ENCODE measurements at places on chromosomes 16 and 17.

- no peak for DNase-seq
Observed at GRCh38 chr17:18977021-18977420, 25.1 kb downstream of the SLC5A10 start.

- no peak for DNase-seq
Observed at GRCh38 chr17:77326636-77327035, 185.9 kb downstream of the SEC14L1 start.

DNA sequence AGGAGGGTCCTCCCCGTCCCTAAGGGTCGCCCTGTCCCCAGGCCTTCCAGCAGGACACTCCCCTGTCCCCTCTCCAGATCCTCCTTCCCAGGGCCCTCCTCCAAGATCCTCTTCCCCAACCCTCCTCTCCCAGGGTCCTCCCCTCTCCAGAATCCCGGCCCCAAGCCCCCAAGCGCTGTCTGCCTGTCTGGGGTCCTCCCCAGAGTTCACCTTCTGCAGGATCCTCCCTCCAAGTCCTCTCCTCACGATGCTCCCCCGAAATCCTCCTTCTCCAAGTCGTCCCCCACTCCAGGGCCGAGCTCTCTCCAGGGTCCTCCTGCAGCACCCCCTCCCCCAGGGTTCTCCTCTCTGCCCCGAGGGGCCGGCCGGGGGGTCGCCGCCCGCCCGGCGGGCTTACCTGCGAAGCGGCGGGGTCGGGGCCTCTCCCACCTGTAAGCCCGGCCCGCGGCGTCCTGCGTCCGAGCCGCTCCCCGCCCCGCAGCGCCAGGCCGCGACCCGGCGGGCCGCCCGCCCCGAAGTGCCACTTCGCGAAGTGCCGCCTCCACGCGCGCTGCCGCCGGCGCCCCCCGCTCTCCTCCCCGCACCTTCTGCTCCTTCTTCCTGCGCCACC lies 678 bp upstream of the BAIAP2 start:
- no peak for DNase-seq

GRCh38 chr16:53773150-53773846 lies 69.3 kb downstream of the FTO start:
- peak; percentile 82 for DNase-seq

DNA sequence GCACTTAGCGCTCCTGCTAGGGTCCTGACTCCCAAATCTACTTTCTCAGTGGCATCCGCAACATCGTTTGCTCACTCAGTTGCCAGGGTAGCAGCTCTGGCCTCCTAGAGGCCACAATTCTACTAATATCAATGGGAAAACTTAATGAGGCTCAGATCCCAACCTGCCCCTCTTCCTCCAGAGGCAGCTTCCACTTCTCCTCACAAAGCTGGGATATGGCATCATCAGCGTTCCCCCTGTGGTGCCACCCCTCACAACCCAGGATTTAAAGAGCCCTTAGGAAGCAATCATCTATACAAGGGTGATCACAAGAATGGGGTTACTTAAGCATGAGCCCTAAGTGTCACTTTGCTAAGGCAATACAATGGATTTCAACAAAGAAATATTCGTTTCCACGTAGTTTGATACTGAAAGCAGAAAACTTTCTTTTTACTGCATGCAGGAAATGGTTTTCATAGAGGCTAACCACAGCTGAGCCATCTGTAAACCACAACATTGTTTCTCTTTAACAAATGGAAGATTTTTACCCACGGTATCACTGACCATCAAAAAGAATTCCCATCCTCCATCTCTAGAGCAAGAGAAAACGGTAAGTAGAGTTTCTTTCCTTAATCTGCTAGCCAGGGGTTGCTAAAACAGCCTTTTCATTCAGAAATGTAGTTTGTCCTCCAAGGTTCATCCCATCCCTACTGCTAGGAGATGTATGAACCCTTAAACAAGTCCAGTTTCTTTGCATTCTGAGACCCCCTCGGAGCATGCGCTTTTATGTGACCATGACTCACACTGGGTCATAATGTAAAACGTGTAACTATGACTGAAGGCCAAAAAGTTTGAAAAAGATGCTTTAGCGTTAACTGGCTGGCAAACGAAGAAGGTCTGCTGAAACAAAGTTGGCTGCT lies 68.3 kb upstream of the BCAR1 start:
- no peak for DNase-seq

- no peak for DNase-seq
Observed at GRCh38 chr16:51854401-51854951, 692.5 kb downstream of the TOX3 start.

DNA sequence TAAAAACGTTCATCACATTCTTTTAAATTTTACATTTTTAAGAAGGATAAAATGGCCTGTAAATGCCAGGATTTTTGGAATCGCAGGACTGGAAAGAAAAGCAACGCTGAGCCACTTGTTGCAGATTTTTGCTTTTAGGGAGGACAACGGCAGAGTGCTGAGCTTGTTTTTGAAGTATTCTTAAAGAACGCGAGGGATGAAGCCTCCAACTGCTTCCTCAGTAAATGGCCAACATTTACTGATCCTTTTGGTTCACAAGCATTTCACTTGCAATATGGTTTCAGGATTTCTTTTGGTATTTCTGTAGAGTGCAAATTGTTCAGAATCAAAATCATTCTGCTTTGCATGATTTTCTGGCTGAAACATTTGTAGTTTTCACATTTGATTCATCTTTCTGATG lies 2.8 kb upstream of the KRT23 start:
- DNase-seq: no peak

DNA sequence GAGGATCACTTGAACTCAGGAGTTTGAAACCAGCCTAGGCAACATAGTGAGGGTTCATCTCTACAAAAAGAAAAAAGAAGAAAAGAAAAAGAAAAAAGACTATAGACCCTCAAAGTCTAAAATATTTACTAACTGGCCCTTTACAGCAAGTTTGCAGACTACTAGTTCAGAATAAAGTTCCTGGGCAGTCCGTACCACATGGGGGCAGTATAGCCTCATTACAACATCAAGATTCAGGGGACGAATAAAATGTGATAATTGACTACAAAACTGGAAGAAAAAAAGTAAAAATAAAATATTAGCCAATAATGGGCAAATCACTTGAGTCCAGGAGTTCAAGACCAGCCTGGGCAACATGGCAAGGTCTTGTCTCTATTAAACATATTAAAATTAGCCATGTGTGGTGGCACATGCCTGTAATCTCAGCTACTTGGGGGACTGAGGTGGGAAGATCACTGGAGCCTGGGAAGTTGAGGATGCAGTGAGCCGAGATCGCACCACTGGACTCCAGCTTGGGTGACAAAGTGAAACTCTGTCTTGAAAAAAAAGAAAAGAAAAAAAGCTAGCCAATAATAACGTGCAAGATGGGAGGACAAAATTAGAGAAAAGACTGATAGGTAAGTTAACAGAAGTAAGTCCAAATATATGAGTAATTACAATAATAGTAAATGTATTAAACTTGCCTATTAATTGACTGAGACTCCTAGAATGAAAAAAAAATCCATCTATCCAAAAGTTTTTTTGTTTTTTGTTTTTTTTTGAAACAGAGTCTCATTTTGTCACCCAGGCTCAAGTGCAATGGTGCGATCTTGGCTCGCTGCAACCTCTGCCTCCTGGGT lies 129.4 kb upstream of the SEC14L1 start:
- DNase-seq: no peak

- DNase-seq: no peak
Observed at GRCh38 chr17:71477356-71477755, 643.5 kb upstream of the SOX9 start.

GRCh38 chr17:34173241-34173640 lies 81.8 kb upstream of the CCL2 start:
- no peak for DNase-seq

- DNase-seq: no peak
Observed at GRCh38 chr17:76515274-76515949, 14.2 kb upstream of the RHBDF2 start.

DNA sequence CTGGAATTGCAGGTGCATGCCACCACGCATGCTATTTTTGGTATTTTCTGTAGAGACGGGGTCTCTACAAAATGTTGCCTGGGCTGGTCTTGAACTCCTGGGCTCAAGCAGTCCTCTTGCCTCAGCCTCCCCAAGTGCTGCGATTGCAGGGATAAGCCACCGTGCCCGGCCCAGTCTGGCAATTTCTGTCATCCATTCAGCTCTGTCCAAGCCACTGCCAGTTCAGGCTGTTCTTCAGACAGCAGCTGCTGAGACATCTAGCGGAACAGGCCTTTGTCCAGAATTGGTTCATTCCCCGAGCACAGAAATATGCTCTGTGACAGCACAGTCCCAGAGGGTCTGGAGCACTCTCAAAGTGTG lies 5.4 kb downstream of the SLC47A1 start:
- DNase-seq: no peak

DNA sequence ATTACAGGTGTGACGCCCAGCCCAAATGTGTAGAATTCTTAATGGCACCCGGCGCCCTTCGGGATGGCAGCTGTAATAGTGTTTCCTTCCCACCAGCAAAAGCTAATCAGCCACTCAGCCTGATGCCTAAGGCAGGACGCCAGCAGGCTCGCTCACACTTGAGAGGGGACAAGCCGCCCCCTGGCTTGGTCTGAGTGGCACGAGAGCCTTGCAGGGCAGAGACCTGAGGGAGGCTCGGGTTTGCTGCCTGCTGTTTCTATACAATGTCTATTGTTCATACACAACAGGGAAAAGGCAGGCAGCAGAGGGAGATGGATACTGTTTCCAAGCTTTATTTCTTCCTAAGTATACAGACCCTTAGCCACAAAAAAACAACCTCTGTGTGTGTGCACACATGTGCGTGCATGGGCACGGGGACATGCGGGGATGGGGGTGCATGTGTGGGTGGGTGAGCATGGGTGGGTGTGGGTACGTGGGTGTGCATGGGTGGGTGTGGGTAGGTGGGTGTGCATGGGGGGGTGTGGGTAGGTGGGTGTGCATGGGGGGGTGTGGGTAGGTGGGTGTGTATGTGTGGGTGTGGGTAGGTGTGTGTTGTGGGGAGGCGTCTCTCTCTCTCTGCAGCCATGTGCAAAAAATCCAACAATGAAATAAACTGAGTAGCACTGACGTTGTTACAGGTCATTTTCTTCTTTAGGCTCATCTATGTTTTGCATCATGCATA lies 10.0 kb downstream of the SLC38A8 start:
- DNase-seq: no peak

DNA sequence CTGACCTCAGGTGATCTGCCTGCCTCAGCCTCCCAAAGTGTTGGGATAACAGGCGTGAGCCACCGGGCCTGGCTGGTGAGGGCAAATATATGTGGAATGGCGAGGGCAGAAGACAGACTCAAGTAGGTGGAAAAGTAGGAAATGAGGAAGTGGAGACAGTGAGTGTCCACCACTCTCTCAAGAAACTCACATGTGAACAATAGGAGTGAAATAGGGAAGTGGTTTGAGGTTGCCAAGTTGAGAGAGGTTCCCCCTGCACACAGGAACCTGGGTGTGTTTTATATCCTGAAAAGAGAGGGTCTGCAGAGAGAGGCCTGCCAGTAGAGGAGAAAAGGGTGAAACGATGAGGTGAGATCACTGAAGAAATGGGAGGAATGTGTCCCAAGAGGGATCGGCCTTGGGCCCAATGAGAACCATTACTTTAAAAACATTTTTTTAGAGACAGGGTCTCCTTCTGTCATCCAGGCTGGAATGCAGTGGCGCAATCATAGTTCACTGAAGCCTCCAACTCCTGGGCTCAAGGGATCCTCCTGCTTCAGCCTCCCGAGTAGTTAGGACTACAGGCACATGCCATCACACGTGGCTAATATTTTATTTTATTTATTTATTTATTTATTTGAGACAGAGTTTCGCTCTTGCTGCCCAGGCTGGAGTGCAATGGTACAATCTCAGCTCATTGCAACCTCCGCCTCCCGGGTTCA lies 17.1 kb upstream of the CORO1A start:
- no peak for DNase-seq

DNA sequence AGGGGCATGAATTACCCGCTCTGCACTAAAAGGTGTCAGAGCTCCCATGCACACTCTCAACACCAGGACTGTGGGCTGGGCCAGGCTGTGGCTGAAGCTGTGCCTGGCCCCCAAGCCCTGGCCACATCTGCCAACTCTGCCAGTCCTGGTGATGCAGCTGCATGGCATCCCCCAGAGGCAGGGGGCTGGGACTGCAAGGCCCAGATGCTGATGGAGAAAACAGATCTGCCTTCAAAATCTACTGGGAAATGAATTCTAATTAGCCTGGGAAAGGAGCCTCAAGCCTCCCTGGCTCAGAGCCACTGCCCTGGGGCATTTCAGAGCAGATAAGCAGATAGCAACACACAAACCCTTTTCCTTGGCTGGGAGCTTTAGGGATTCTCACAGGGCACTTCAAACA lies 3.4 kb downstream of the CHST6 start:
- DNase-seq: no peak

DNA sequence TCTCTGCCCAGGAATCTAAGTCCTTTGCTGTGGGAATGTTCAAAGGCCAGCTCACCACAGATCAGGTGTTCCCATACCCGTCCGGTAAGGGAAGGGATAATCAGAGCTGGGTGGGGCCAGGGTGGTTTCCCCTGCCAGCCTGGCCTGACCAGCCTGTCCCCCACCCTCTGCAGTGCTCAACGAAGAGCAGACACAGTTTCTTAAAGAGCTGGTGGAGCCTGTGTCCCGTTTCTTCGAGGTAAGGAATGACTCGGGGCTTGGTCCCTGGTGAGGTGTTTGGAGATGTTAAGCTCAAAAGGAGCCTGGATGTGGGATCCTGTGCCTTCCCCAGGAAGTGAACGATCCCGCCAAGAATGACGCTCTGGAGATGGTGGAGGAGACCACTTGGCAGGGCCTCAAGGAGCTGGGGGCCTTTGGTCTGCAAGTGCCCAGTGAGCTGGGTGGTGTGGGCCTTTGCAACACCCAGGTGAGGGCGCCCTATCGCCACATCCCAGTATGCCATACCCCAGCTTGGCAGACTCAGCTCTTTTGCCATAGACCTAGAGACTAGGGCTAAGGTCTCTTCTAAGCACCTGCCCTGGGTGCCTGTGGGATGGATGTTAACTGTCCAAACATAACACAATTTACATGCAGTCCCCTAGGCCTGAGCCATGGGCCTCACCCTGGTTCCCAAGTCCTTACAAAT lies 997 bp downstream of the ACADVL start:
- no peak for DNase-seq

GRCh38 chr16:180681-181564 lies 664 bp downstream of the HBQ1 start:
- DNase-seq: no peak

DNA sequence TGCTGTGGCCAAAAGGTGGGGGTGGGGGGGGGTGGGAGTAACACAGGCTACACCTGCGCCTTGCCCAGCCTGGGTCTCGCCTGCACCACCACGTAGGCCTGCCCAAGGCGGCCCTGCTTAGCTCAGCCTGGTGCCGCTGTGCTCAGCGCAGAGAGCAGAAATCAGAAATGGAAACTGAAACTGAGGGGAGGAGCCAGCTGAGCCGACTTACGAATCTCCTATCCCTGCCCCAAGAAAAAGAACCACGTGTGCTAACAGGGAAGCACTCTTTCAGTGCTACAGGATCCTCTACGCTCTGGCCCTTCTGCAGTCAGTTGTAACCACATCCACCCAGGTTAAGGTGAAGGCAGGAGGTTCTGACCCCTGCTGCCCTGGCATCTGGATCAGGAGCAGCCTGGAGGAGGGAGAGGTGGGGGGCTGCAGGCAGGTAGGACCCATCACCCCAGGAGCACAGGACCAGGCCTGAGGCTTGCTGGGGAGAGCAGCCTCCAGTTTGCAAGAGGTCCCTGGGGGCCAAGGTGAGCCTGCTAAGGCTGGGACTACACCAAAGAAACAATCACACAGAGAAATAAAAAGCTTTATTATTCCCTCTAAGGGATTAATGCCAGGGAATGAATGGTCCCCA lies at the start of gene DHX58:
Gene DHX58, minus strand, starts transcription at position 163 of the 625 bp plus-strand sequence. CDS start 822 bp downstream, outside the sequence.
- peak; percentile 77 for DNase-seq
